ENCODE measurements at places on chromosomes 13 and 19.

- no peak for DNase-seq
These were observed 218.7 kb downstream of the KCTD12 start for GRCh38 chr13:76667551-76667950.

GRCh38 chr13:50840284-50840683 lies 3.2 kb downstream of the DLEU7 start:
- no peak for DNase-seq

DNA sequence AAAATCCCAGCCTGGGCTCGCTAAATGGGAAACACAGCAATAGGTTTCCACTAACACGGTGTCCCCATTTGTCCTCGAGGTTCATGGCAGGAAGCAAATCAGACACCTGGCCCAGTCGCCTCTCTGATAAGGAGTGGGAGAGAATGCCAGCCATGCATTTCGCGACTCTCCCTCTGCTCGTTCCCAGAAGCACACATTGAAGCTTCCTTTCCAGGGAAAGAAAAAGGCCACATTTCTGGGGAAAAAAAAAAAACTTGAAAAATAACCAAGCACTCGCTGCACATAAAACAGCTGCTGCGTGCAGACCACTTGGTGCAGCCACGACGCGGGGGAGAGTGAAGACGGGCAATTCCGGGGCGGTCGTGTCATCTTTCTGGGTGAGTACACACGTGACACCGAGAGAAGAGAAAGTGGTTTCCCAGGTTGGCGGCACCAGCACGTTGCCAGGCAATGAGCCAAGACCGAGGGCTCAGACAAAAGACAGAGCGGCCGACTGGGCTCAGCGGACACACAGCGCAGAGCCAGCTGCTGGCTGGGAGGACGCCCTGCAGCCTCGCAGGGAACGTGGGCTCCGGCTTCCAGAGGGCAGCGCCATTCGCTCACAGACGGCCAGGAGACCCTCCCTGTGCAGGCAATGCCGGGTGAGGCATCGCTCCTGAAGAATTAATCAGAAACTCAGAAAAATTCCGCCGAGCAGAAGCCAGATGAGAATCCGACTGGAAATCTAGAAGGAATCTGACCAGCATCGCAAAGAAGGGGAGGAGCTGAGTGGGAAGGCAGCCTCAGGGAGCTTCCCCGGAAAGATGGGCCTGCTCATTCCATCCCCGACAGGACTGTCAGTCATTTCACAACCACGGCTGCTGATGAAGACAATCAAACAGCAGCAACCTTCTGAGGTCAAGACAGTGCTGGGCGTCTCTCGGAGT lies 83.2 kb upstream of the IRS2 start:
- DNase-seq, result peak; percentile 89

DNA sequence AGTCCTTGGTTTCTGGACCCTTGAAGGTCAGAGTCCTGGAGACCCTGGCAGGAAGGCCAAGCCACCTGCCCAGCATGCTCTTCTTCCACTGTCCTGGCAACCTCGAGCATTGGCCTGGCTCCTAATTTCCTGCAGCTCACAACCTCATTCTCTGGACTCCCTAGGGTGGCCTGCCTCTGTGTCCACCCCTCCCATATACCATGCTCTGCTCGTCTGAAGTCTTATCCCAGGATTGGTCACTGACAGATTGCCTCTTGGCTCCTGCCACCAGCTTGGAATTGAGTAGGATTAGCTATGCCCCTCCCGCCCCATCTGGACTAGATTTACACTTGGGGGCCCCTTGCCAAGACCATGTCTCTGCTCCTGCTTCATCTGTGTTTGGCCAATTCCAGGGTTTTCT lies 17.1 kb upstream of the WASF3 start:
- DNase-seq, result no peak

GRCh38 chr19:38015761-38016160 lies 108.8 kb downstream of the SIPA1L3 start:
- DNase-seq, result no peak

- DNase-seq, result no peak
These were observed 2.2 kb downstream of the UPF3A start for GRCh38 chr13:114283576-114283975.

GRCh38 chr13:41457589-41458186 lies 338 bp downstream of the RGCC start:
- no peak for DNase-seq

GRCh38 chr19:41221514-41222205 lies 2.6 kb downstream of the AXL start:
- no peak for DNase-seq

- DNase-seq, result peak; percentile 90
These were observed 2.5 kb upstream of the KEAP1 start for GRCh38 chr19:10505583-10506229.

GRCh38 chr19:56324436-56324835 lies 9.8 kb upstream of the ZSCAN5A start:
- DNase-seq, result no peak

GRCh38 chr19:4660181-4660791 lies 9.9 kb downstream of the MYDGF start:
- no peak for DNase-seq

- DNase-seq, result no peak
These were observed 47.5 kb downstream of the MYO9B start for GRCh38 chr19:17123041-17123440.

DNA sequence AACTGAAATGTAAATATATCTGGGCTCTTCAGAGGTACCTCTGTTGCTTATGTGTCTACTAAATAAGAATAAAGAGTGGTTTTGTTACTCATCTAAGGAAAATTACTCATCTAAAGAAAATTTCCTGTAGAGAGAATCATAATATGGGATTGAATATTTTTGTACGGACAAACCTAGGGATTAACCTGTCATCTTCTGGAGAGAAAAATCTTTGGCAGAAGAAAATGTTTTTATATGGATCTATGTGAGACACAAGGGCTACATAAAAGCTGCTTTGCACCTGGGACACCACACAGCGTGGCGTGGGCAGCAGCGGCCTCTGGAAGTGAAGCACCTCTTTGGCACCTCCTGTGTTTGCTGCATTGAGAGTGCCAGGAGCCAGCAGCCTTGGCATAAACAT lies 242.9 kb upstream of the DACH1 start:
- DNase-seq, result no peak

GRCh38 chr19:43464134-43464775 lies 1.2 kb downstream of the LYPD3 start:
- peak; percentile 66 for DNase-seq

DNA sequence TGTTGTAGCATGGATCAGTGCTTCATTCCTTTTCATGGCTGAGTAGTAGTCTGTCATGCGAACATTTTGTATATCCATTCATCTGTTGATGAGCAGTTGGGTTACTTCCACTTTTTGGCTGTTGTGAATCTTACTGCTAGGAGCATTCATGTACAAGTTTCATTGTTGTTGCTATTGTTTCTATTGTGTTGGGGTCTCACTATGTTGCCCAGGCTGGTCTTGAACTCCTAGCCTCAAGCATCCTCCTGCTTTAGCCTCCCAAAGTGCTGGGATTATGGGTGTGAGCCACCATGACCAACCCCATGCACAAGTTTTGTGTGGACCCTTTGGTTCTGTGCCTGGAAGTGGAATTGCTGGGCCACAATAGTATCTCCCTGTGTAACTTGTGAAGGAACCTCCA lies 15.8 kb downstream of the SLC25A42 start:
- DNase-seq, result no peak

GRCh38 chr13:109810761-109811510 lies 24.6 kb upstream of the IRS2 start:
- DNase-seq, result no peak

DNA sequence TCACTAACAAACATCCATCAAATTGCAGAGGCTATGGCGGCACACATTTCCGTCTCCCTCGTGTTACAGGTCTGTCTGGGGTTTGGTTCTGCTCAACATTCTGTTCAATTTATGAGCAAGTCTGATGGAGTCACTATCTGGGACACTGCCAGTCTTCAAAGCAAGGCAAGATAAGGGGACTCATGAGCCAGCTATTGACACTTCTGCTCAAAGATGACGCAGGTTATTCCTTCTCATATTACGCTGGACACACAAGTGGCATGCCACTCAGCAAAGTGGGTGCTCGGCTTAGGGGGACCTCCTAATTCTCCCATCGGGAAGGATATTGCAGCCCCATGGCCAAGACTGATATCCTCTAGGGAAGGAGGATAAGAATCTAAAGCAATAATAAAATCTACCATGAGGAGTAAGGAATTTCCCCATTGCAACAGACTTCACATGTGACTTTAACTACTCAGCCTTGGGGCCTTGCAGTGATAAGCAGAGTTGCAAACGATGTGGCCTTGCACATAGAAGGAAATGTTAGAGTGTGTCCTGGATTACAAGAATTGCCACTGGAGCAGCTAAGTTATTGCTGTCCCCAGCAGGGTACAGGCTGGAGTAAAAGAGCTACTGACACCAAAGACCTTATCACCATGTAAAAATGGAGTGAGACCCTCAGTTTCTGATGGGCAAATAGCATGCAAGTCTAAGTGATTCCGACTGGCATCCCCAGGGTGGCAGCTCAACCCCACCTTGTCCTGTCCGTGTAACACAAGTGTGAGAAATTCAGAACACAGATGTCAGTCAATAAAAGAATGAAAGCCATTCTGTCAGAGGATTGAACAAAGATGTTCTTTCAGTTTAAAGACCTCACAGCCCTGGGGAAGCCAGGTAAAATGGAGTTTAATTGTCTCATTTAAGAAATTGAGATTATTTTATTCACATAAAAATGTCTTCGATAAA lies 306.1 kb downstream of the IRS2 start:
- peak; percentile 19 for DNase-seq

DNA sequence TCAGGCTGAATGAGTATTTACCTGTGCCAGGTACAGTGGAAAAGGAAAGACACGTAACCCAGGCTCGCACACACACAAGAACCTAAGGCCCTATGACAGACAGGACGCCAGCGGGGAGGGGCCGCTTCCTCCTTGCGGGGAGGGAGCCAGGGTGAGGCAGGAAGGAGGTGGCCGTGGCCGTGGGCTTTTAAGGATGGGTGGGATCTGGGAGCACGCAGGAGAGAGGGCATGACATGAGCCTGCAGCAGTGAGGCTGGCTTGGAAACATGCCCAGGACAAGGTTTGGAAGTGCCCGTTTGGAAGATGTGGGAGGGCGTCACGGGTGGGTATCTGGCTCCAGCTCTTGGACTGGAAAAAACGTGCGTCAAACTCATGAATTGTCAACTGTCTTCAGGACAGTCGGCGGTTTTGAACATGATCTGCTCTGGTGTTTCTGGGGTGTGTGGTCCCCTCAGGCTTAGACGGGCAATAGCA lies 20.1 kb downstream of the SH3GL1 start:
- peak; percentile 21 for DNase-seq

DNA sequence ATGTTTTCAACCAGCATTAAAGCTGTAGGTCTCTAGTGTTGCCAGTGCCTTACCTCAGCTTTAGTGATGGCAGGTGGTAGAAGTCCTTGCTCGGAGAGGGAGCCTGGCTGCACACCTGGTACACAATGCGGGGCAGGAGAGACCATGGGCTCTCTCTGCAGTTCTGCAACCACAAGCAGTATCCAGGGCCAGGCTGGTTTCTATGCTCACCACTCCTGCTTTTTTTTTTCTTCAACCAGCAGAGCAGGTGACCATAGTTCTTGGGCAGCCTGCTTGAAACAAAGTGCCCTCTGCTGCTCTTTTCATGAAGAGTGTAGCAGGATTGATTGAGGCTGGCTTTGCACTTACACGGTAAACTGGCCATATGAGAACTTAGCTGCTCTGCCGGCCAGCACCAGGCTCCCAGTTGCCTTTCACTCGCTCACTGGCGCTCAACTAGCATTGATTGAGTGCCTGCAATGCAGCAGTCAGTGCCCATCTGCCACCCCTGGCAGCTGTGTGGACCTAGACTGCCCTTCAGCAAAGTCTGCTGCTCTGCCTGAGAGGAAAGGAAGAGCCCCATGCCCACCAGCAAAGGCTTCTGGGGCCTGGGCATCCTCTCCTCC lies 4.4 kb upstream of the CHAMP1 start:
- DNase-seq, result no peak

DNA sequence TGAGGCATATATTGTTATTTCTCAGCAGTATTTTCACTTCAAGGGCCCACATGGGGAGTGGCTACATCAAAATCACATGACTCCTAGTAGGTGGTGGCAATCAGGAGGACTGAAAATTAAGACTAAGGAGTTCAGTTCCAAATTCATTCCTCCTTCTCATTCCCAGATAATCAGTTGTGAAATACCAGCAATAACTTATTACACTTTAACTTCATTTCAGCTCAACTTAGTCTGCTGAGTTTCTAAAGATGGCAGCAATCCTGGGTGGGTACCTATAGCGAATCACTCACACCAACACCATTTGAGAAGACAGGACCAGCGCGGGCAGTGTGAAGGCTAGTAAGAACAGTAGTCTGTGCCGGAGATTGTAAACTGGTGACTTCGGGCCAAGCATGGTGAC lies 63.9 kb upstream of the SLC10A2 start:
- DNase-seq, result no peak

- no peak for DNase-seq
These were observed 477 bp downstream of the PIP5K1C start for GRCh38 chr19:3699741-3700241.
